ENCODE measurements at places on chromosomes 3 and 15. TPM values are rescaled to one million over a fixed set of nuclear protein-coding genes. Genes with fewer than 3 reads are reported as not detected.

DNA sequence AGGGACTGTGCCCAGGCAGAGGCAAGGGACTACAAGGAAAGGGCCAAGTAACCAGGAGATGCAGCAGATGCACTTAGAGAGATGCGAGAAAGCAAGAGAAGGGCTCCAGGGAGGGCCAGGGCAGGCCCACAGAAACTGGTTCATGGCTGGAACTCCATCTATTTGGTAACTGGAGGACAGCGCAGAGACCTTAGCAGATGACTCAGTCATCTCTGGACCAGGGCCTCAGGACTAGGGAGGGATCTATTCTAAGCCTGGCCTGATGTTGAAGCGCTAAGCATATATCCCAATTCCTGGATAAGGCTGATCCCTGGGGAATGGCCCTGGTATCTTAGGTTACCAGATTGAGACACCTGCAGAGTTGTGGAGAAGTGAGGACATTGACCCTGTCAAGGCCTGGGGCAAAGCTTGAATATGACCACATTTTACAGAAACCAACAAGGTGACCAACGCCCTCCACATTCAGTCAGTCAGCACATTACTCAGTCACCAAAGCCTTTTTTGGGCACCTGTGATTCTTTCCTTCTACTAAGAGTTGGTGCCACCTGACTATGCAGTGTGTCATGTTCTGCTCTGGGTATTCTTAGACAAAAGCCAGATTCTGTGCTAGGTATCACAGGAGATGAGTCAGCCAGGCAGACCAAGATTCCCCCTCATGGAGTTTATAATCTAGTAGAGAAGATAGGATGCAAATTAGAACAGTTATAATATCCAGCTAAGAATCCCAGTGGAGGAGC is 68.4 kb upstream of the SLCO3A1 start:
- DNase-seq: no peak

DNA sequence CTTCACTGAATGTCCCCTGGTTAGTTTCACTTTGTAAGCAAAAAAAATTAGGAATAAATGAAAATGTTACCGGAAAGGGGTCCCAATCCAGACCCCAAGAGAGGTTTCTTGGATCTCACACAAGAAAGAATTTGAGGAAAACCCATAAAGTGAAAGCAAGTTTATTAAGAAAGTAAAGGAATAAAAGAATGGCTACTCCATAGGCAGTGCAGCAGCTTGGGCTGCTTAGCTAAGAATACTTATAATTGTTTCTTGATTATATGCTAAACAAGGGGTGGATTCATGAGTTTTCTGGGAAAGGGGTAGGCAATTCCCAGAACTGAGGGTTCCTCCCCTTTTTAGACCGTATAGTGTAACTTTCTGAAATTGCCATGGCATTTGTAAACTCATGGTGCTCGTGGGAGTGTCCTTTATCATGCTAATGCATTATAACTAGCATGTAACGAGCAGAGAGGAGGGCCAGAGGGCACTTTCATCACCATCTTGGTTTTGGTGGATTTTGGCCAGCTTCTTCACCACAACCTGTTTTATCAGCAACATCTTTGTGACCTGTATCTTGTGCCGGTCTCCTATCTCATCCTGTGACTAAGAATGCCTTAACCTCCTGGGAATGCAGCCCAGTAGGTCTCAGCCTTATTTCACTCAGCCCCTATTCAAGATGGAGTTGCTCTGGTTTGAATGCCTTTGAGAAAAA is 41.0 kb upstream of the CMSS1 start:
- peak; percentile 96 for DNase-seq

DNA sequence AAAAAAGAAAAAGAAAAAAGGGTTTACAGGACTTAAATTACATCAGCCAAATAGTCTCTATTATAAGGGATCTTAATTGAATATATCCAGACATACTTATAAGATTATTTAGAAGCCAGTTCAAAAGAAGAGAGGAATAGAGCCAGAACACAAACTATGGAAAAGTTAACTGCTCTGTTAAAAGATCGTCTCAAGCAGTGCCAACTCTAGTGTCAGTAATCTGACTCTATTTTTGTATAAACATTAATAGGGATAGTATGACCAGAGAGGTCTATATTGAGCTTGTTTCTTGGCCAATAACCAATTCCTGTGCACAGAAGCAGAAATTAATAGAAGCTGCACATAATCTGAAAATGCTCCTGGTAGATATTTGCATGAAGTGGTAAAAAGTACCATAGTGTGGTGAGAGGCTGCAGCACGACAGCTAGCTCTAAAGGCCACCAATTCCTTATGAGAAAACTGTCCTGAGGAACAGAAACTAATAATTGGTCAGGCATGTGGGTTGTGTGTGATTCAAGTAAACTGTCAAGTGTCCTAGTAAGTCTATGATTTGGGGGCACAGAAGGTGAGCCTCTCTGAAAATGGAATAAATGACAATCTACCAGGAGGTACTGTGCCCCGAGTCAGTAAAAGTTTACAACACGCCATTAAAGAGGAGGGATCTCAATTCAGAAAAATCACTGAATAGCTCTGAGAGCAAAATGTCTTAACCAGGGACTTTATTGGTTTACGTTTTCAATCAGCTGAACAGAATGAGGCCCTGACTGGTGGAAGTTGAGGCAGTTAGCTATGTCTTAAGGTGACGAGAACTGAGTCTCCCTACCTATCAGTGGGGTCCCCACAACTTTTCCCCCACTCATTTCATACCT is 51.5 kb upstream of the NANOGP8 start:
- no peak for DNase-seq

DNA sequence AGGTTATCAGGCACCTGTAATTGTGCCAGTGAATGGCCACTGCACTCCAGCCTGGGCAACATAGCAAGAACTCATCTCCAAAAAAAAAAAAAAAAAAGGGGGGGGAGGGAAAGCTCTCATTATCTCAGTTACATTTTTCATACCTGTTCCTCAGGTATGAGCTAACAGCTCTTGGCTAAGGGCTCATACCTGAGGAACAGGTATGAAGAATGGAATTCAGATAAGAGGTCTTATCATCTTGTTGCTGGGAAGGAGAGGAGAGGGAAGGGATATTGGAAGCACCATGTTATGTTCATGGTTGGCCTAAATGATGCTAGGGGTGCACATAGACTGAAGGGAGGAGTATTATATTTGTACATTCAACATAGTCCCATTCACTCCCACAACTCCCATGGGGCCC is 2.6 kb downstream of the SLC15A2 start:
- DNase-seq: no peak

GRCh38 chr3:105527949-105528348 is 161.2 kb downstream of the ALCAM start:
- peak; percentile 25 for DNase-seq

DNA sequence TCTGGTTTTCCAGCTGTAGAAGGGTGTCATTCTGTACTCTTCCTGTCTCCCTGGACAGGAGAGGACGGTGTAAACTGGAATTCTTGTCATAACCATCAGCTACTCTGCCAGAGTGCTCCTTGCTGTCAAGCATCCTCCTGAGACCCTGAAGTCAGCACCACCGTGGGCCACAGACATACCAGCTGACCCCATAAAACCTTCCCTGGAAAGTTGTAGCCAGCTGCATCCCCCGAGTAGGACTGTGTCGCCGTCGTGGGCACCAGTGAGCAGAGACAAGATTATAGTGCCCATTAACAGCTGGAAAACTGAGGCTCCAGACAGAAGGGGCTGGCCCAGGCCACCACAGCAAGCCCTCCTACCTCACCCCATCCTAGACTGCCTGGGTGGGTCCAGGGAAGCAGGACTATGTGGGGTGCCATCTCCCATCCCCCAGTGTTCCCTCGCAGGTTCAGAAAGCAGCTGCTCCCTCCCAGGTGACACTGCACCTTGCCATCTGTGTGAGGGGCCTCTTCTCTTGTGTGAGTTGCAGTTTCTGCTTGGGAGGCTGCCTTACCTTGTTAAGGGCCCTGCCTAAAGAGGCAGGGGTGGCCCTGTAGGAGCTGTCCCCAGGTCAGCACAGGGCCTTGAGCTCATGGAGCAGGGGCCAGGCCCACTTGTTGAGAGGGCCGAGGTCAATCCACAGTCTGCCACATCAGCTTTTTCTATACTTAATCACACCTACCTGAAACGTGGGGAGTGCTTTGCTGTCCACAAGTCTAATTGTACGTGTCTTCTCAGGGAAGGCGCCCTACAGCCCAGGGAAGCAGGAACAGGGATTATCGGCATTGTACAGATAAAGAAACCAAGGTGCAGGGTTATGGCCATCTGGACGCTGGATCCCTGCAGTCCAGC is 191.9 kb upstream of the LINGO1 start:
- no peak for DNase-seq

GRCh38 chr15:35330048-35330695 is 215.8 kb downstream of the DPH6 start:
- DNase-seq: no peak

- no peak for DNase-seq
Measured at GRCh38 chr3:75262661-75263060, 401.5 kb upstream of the FRG2C start.

DNA sequence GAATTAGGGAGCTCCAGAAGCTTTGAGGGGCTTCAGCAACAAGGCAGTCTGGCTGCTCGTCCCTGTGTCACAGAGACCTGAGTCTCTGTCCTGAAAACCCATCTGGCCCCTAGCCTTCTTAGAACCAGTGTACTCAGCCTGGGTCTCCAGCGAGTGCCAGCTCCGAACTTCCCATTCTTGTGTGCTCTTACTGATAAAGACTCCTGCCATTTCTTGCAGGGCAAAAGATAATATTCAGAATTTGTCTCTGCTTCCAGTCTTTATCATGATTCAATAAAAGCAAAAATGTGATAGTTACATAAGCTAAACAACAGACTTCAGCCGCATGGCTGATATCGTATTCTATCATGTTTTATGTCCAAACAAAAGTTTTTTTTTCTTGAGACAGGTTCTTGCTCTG is 36.0 kb upstream of the BCL2A1 start:
- DNase-seq: no peak

DNA sequence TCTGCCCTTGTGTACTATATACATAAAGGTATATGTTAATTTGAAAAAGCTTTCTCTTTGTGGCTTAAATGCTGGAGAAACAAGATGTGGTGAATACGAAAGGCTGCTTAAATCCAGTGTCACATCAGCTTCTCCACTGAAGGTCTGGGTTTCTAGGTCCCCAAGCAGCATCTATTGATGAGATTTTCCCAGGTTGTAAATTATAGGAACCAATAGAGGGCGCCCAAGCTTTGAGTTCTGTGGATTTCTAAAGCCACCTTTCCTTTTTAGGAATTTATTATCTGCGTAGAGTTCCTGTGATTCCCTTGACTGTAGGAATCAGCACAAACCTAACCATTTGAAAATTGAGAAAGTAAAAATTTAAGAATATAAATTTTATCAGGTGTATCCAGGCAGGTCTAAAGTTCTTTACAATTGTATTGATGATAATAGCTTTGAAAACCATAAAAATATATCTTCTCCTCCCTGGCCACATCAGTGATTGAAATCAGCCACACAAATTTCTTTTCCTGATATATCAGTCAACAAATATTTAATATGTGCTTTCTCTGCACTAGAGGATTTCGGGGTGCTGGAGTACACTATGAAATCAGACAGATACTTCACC is 88.3 kb upstream of the ADAMTSL3 start:
- DNase-seq: peak; percentile 22

- peak; percentile 50 for DNase-seq
Measured at GRCh38 chr15:39124155-39124552, 456.7 kb upstream of the THBS1 start.

GRCh38 chr15:26580943-26581342 is 191.9 kb downstream of the GABRB3 start:
- no peak for DNase-seq

GRCh38 chr15:99441871-99442251 is 123.9 kb upstream of the MEF2A start:
- DNase-seq: no peak

DNA sequence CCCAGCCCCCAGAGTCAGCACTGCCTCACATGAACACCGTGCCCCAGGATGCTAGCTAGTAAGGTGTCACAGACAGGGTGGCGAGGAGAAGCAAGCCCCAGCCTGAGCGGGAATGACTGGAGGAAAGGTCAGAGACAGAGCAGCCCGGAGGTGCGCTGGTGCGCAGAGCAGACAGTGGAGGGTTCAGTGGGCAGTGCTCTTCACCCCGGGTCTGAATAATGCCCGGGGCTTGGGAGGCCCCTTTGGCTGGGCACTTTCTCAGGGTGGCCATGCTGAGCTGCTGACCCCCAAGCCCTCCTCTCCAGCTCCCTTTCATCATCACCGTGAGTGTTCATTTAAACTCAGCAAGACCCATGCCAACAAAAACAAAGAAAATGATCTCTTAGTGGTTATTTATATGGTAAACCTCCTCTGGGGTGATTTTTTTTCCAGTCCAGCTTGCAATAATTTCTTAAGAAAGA is 110.8 kb downstream of the VGLL4 start:
- DNase-seq: peak; percentile 35

- DNase-seq: no peak
Measured at GRCh38 chr3:134013280-134013679, 16.4 kb downstream of the SLCO2A1 start.

DNA sequence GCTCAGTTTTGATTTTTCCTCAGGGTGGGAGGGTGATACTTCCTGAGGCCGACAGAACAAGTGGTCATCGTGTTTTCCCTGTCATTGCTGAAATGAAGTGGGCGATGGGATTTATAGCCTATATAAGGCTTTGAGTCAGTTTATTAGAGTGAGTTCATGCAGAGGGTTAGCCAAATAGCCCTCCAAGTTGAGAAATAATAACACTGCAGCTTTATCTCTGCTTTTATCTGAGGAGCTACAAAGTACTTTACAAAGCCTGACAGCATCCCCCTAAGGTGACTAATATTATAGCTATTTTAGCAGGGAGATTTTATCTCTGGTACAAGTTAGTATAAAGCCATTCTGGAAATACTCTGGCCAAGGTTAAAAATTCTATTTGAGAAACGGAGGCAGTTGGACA is 389.6 kb downstream of the MFSD1 start:
- DNase-seq: peak; percentile 98

DNA sequence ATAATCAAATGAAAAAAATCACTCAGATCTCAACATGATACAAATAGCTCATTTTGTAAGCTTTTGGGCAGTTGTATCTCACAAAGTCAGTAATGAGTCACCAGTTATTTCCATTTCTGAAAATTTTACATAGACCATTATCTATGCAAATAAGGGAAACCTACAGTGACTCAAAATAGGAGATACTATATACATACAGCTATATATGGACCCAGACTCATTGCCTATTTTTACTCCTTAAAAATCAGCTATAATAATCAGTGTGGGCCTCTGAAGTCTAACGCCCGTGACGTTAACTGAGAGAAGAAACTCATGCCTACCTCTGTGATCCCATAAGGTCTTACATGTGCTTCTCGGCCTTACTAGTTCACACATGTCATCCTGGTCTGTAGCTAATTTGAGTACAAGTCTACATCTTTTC is 31.6 kb downstream of the LRIG1 start:
- no peak for DNase-seq

GATA2 gene
- 9.0 TPM for total RNA-seq

SLC28A1 gene
- total RNA-seq: not detected

KLHL6 gene
- total RNA-seq: not detected

PTX3 gene
- 12.7 TPM for total RNA-seq

AHSG gene
- total RNA-seq: not detected

PLAAT1 gene
- not detected for total RNA-seq
